ENCODE measurements at places on chromosomes 4 and X.

DNA sequence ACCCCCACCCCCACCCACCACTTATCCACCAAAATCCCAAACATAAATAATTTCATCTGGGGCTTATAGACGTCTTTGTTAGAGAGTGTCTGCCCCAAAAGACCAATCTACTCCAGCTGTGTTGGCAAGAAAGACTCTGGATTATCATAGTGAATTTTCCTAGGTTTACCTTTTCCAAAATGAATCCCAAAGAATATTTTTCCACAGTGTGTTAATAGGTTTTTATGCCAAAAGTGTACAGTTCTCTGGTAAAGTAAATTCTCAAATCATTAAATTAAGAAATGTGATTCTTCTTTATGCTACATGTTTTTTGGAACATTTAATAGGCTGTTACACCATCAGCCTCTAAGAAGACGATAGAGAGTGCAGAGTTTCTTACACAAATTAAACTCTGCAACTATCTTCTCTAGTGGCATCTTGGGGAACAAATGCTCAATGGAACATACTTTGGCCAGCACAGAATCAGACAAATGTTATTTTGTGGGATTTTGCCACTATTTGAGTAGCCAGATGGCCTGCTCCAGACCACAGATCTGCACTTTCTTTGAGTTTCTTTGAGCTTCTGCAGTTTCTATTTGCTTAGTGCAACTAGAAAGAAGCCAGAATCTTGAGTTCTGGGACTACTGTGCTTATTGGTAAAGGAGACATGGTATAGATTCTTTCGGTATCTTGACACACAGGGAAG, 206.0 kb downstream of the KIT start:
- no peak for DNase-seq

DNA sequence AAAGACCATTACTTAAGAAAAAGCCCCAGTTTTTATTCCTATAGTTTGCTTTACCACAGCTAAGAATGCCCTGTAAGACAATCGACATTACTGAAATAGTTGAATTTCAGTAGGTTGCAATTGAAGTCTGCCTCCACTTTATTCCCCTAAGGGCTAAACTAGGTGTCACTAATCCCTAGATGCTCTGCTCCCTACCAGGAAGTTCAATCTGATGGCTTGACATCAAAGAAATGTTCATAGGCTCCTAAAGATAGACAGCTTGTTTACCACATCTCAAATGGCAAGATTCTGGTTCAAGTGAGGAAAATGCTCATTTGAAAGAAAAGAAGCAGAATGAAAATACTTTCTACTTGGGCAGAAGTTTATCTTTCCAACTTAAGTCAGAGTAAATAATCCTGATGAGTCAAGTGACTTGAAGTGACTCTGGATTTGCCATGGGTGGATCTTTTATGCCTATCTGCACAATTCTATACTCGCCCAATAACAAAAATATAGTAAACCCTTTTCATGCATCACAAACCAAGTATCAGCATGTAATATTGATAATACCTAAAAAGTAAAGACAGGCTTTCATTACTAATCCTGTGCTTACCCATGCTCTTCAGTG, 117.2 kb downstream of the SH3RF1 start:
- no peak for DNase-seq

DNA sequence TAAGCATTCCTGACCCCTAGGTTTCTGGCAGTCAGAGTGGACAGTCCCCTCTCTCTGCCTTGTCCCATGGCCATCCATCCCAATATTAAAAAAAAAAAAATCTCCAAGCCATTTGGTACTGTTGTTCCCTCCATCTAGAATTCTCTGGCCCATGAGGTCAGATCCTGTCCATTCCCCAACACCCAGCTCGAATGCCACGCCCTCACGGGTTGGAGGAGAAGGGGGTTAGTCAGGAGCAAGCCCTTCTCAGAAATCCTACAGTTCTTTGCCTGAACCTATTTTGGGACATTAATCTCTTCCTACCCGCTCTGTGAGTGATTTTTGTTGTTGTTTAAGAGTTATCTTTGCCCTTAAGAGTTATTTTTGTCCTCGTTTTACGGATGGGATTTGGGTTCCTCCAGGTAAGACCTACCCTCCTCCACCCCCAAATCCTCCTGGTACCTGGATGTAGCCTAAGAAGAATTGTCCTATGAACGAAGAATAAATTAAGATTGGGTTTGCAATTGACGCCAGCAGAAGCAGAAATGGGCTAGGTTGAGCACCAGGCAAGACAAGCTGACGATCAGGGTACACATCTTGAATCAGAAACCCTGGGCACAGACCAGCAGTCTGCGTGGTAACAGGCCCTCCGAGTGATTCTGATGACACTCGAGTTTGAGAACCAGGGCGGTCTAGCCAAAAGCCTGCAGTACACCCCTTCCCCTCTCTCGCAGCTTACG, 977 bp downstream of the RNF175 start:
- DNase-seq = no peak

DNA sequence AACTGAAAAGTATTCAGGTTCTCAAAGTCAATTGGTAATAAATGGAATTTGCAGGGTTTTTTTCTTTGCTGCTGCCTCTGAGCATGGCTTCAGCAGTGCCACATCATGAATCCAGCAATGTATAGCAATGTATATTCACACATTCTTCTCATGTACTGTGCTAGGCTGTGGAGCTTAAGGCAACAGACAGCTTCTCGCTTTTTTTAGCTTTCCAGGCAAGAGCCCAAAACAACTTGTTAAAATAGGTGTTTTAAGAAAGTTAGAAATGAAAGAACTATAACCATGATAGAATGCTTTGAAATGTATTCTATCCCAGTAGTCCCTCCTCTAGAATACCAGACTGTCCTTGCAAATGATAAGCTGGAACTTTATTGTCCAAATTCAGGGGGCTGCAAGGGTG, 30.4 kb downstream of the SMIM43 start:
- no peak for DNase-seq

DNA sequence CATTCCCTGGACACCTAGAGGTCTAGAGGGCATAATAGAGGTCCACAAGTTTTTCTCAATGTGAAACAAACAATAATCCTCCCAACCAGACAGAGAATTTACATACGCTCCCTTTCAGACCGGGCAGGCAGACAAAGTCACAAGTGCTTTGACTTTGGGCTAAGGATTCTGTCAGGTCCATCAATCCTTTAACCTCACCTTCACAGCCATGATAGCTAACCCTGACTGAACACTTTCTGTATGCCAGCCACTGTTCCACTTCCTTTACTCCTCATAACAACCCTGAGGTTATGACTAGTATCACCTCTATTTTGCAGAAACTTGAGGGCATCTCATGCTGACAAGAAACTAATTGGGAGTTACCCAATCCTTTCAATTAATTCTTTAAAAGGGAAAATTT, 118.8 kb upstream of the AFF2 start:
- no peak for DNase-seq

GRCh38 chr4:11866391-11866790, 437.7 kb upstream of the HS3ST1 start:
- DNase-seq = no peak

DNA sequence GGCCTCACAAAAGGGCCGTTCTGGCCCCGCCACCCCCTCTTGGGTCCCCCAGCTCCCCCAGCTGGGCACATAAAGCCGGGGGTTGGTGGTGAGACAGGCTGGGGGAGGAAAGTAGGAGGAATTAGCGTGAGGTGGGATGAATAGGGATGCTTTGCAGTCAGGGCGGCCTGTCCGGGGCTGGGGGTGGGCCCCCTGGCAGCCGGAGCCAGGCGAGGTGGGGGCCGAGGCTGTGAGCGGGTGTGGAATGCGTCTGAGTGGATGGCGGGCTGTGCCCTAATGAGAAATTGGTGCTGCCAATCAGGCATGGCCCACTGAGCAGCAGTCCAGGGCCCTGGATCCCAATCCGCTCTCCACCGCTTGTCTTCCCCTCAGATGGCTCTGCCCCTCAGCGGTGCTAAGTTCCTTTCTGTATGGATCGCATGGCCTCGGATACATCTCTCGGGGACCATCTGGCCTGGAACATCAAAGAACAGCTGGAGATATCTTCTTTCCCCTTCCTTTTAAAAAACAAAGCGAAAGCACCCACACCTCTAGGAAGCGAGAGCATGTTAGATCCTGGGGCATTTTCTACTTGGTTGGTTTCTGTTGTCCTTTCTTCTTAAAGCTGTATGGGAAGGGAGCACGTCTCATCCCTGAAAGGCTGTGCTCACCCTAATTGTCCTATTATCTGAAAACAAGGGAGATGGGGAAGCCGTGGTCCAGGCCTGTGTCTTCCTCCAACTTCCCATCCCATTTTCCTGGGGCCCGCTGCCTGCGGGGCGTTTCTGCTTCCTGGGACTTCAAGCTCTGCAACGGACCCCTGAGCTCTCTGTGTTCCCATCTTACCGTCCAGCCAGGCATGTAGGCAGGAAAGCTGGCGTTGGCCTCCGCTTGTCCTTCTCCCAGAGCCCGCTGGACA, 106.9 kb downstream of the SORCS2 start:
- no peak for DNase-seq

GRCh38 chr4:121272526-121272925, 108.3 kb downstream of the QRFPR start:
- DNase-seq = no peak

GRCh38 chr4:141810038-141810711, 173.8 kb downstream of the IL15 start:
- DNase-seq = no peak

DNA sequence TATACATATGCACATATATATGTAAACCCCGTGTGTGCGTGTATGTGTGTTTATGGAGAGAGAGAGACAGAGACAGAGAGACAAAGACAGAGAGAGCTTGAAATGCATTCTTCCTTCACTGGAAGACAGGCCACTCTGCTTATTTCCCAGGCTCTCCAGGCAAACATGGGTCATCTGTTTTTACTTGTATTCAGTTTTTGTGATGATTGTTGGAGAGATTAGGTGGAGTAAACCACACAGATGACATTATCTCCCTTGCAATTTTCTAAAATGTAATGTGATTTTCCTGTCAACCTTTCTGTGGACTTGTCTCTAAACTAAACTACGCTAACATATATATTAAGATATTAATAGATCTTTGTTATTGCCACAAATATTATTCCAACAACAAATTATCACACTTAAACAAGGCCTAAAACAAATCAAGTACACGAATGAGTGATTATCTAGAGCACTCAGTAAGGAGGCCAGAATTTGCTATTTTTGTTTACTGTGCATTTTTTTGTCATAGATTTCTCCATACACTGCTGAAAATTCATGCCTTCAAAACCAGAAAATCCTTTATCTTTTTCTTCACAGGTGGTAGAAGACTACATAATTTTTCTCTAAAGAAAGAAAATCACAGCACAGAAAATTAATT, 251.8 kb upstream of the SLIT2 start:
- no peak for DNase-seq

DNA sequence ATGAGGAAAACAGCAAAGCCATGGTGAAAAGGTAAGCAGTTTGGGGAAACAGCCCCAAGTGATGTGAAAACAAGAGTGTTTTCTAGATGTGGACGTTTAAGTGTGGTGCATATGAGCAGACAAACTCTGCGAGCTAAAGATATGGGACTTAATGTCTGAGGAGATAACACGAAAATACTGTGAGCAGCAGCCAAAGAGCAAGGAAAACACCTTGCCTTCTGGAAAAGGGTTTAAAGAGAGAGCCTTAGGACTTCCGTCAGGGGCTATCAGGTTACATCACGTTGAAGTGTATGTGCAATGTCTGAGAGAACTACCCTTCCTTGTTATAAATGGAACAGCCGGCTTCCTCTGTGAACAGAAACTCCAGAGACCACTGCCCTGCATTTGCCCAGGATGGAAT, 54.2 kb downstream of the LEF1 start:
- no peak for DNase-seq

- no peak for DNase-seq
These were observed 128.1 kb downstream of the KDM6A start for GRCh38 chrX:45001048-45001447.

GRCh38 chr4:38531141-38531727, 132.8 kb upstream of the KLF3 start:
- no peak for DNase-seq

GRCh38 chr4:113057891-113058290, 8.4 kb downstream of the ANK2 start:
- DNase-seq = no peak

DNA sequence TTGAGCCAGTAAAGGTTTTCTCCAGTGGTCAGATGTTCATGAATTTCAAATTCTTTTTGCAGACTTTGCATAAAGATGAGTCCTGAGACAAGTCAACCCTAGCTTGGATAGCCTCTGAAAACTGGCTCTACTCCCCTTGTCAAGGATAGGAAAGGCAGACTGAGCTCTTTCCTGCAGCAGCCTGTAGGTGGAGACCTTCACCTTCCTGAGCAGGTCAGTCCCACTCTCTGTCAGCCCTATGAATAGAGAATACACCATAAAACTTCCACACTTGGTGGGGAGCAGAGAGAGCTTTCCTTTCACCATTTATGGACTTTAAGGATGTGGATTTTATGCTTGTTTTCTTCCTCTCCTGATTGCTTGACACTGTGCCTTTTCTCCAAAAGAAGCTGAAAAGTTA, 41.9 kb downstream of the PCDH19 start:
- DNase-seq = no peak

DNA sequence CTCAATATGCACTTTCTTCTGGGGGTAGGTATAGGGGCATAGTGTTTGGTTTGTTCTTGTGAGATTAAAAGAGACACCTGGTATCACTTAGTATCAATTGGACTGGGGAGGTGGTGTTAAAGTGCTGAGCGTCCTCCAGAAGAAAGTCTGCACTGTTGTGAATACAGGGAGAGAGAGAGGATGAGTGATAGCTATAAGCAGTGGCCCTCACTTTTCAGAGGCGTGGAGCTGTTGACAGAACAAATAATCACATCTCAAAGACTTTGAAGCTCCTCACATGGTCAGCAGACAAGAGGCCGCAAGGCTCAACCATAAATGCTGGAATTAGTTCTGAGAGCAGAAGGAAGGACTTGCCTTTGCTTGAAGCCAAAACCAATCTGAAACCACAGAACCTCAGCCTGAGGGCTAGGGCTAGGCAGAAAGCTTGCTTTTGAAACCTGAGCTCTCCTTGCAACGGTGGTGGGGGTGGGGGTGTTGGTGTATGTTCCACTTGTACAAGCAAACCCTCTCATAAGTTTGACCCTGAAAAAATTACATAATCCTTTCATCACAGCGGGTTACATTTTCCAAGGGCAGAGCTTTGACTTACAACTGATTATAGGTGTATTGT, 123.2 kb upstream of the SCML1 start:
- no peak for DNase-seq

GRCh38 chr4:87677731-87678130, 27.7 kb downstream of the DMP1 start:
- no peak for DNase-seq

GRCh38 chr4:130738233-130738632, 1642.3 kb downstream of the C4orf33 start:
- no peak for DNase-seq
